ENCODE measurements at places on chromosomes 6 and 20. TPM values are rescaled to one million over a fixed set of nuclear protein-coding genes. Genes with fewer than 3 reads are reported as not detected.

The C6orf163 gene
- not detected for polyA plus RNA-seq

The RHAG gene
- polyA plus RNA-seq = not detected

The HTR1E gene
- not detected for polyA plus RNA-seq

The HAO1 gene
- polyA plus RNA-seq = not detected

The DDO gene
- polyA plus RNA-seq = 2.4 TPM

The BHLHE23 gene
- not detected for polyA plus RNA-seq

The KHDRBS2 gene
- 0.57 TPM for polyA plus RNA-seq

The ZBTB22 gene
- polyA plus RNA-seq = 11.3 TPM

The SUMO4 gene
- polyA plus RNA-seq = not detected

The OR12D3 gene
- polyA plus RNA-seq = not detected

The AK9 gene
- 8.4 TPM for polyA plus RNA-seq

The LTA gene
- polyA plus RNA-seq = not detected

The C20orf202 gene
- not detected for polyA plus RNA-seq

Measured in sigmoid colon (tissue), 7 donors.